ENCODE measurements at places on chromosomes 2 and 18. TPM values are rescaled to one million over a fixed set of nuclear protein-coding genes. Genes with fewer than 3 reads are reported as not detected.

DNA sequence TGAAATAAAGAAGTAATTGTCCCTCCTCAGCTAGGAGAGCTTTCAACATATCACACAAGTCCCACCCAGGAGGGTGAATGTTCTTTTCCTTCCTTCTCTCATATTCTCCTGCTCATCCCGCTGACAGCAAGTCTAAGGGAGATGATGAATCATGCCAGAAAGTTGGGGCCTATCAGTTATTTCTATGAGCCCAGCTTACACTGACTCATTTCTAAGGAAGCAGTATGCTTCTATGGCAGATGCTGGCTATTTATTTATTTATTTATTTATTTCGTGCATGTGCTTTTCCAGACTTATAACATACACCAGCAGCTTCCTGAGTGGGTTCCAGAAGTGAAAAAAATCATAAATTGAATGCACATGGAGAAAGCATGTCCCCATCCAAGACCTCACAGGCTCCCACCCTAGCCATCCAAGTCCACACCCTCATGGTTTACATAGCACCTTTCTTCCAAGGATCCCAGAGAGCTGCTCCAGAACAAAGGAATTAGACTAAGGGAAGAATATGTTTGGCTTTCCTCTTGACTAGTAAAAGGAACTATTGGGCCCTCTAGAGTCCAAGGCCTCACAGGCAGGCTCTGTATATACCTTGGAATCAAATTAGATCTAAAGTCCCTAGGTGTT, 1074.2 kb upstream of the ZEB2 start:
- no peak overlapping the region for H3K4me3 ChIP-seq
- DNase-seq, result peak; percentile 66
- peaks cover 3% of the 10 kb centered on the region for H3K4me1 ChIP-seq

DNA sequence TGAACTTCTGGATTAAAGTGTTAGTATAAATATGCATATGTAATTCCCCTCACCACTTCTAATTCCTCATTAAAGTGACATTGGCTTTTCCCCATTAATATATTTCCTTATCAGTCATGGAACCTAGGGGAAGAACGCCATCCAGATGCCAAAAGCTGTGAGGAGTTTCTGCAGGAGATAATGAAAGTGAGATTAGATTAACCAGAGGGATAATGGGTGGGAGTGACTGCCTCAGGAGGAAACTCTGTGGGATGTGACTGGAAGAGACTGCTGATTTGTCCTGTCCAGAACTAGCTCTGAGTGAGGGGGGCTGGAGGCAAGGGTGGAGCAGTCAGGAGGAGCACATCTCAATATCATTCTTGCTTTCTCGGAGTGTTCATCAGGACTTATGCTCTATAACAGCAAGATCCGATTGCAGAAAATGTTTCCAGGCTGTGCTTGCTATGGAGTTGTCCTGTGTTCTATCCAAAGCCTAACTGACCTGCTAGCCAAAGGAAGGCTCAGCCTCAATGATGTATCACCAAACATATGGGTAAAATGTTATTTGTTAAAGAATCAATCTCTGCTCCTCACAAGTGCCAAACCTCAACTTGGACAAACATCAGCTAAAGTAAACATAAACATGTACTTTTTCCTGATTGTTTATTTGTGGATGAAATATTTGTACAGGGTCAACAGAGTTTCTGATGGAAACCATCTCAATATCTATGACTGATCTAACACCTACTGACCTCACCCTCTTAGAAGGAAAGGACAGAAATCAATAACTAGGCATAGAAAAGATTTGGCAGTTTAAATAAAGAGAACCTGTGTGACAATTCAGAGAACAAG, 118.5 kb downstream of the ASXL3 start:
- no peaks in the 10 kb centered on the region for H3K27me3 ChIP-seq
- DNase-seq, result peak; percentile 3
- H3K4me1 ChIP-seq, result no peaks in the 10 kb centered on the region
- no peaks in the 10 kb centered on the region for H3K36me3 ChIP-seq

DNA sequence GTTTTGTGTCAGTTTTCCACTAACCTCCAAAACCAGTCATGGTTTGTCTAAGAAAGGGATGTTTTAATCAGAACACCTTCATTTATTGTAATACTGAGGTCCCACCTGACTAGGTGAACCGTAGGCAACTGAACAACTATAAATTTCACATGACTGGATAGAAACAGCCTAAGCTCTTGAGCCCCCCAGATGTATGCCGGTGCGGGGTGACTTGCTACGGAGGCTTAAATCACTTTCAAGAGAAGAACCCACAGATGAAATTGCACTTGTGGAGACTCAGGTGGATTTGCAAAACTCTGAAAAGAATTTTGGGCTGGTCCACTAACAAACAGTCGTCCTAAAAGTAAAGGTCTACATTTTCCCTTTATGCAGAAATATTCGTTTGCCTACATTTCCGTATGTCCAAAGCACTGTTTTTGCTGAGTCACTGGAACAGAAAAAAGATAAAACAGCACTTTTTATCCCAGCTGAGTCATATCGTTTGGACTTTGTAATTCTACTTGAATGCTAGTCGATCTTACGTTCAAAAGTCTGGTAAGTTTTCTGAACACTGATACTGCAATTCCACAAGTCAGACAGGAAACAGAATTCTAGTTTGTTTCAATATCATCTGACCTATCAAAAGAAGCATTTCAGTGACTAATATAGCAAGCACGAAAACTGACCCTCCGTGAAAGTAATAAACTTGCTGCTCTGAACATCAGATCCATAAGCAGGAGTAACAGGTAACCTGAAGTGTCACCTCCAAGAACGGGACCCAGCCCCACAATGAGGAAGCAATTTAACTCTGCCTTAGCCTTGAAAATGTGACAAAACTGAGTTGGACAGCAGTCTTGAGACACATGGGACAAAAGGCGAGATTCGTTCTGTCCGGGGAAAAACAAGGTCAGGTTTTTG, 18.1 kb downstream of the ZNF516 start:
- H3K27ac ChIP-seq, result peak overlapping the region; percentile 86
- no peaks in the 10 kb centered on the region for H3K36me3 ChIP-seq
- peak; percentile 96 for DNase-seq
- H3K4me1 ChIP-seq, result peaks cover 10% of the 10 kb centered on the region
- H3K4me3 ChIP-seq, result peak overlapping the region; percentile 40
- H3K27me3 ChIP-seq, result no peaks in the 10 kb centered on the region

- DNase-seq, result no peak
- H3K27me3 ChIP-seq, result no peaks in the 10 kb centered on the region
- H3K4me3 ChIP-seq, result no peak overlapping the region
- H3K4me1 ChIP-seq, result no peaks in the 10 kb centered on the region
These were observed 271.2 kb upstream of the SETBP1 start for GRCh38 chr18:44409515-44409914.

Gene ABHD1
- total RNA-seq, result 0.26 TPM
